Right renal cortex interstitium (tissue), 3 donors: ENCODE measurements at places on chromosomes 12 and 14. TPM values are rescaled to one million over a fixed set of nuclear protein-coding genes. Genes with fewer than 3 reads are reported as not detected.

Gene EIF5
- 266 TPM for polyA plus RNA-seq

Gene KRT79
- polyA plus RNA-seq, result not detected

Gene KIF26A
- 9.1 TPM for polyA plus RNA-seq

Gene KRR1
- 98.5 TPM for polyA plus RNA-seq

Gene BCL11B
- polyA plus RNA-seq, result 2.3 TPM

Gene RNF41
- polyA plus RNA-seq, result 44.8 TPM

Gene FAM181A
- polyA plus RNA-seq, result not detected

Gene KLRC4
- not detected for polyA plus RNA-seq

Gene DDN
- polyA plus RNA-seq, result 76.0 TPM

Gene TDRD9
- 2.4 TPM for polyA plus RNA-seq

Gene AMHR2
- polyA plus RNA-seq, result 0.13 TPM

Gene KLRC2
- polyA plus RNA-seq, result 0.54 TPM

Gene TAS2R7
- polyA plus RNA-seq, result not detected

Gene OR6C2
- not detected for polyA plus RNA-seq

Gene GPR137C
- 6.6 TPM for polyA plus RNA-seq

Gene CMKLR1
- 4.5 TPM for polyA plus RNA-seq

Gene OR4K5
- polyA plus RNA-seq, result not detected

Gene ALX1
- 53.7 TPM for polyA plus RNA-seq

Gene OAS2
- 7.7 TPM for polyA plus RNA-seq

Gene SLC5A8
- polyA plus RNA-seq, result 37.2 TPM

Gene NGB
- not detected for polyA plus RNA-seq

Gene RTN1
- polyA plus RNA-seq, result 3.6 TPM

Gene DHRS1
- 38.6 TPM for polyA plus RNA-seq

Gene STYX
- polyA plus RNA-seq, result 16.9 TPM

Gene PPP1R36
- 0.79 TPM for polyA plus RNA-seq

Gene PRPH
- 0.17 TPM for polyA plus RNA-seq

Gene C12orf54
- polyA plus RNA-seq, result 0.61 TPM

Gene CDK17
- polyA plus RNA-seq, result 34.9 TPM

Gene DIO2
- 0.76 TPM for polyA plus RNA-seq

Gene GALNT9
- 7.1 TPM for polyA plus RNA-seq

Gene CHGA
- 0.08 TPM for polyA plus RNA-seq

Gene CRIP1
- 24.1 TPM for polyA plus RNA-seq

Gene LBHD2
- polyA plus RNA-seq, result not detected

Gene NTF3
- 4.7 TPM for polyA plus RNA-seq

Gene ZNF891
- polyA plus RNA-seq, result 3.2 TPM

Gene RNU4-1
- not detected for polyA plus RNA-seq

Gene AKAP3
- 6.5 TPM for polyA plus RNA-seq

Gene TUBA1C
- 163 TPM for polyA plus RNA-seq

Gene ACSS3
- polyA plus RNA-seq, result 21.2 TPM

Gene GALNT16
- 3.4 TPM for polyA plus RNA-seq

Gene TOMM20L
- polyA plus RNA-seq, result 1.1 TPM

Gene RDH12
- 0.26 TPM for polyA plus RNA-seq

Gene COPS7A
- 69.4 TPM for polyA plus RNA-seq

Gene GPX2
- polyA plus RNA-seq, result 0.22 TPM

Gene SPX
- 14.7 TPM for polyA plus RNA-seq

Gene OLR1
- 1.4 TPM for polyA plus RNA-seq

Gene AMN
- polyA plus RNA-seq, result 17.7 TPM

Gene POTEG
- 0.08 TPM for polyA plus RNA-seq

Gene LRRIQ1
- 48.9 TPM for polyA plus RNA-seq

Gene NINJ2
- polyA plus RNA-seq, result 1.6 TPM

Gene CAPS2
- 6.9 TPM for polyA plus RNA-seq

Gene CEBPE
- 0.08 TPM for polyA plus RNA-seq
